ENCODE measurements at places on chromosomes 4 and X.

- peak; percentile 56 for DNase-seq
Observed at GRCh38 chr4:602559-602942, 22.8 kb upstream of the PDE6B start.

- no peak for DNase-seq
Observed at GRCh38 chrX:101764538-101764937, 104.9 kb upstream of the ARMCX2 start.

- DNase-seq, result no peak
Observed at GRCh38 chr4:139593091-139593564, 37.1 kb upstream of the SETD7 start.

- no peak for DNase-seq
Observed at GRCh38 chr4:184807256-184807655, 18.5 kb downstream of the ACSL1 start.

- no peak for DNase-seq
Observed at GRCh38 chrX:110146521-110146920, 143.6 kb downstream of the TMEM164 start.

- DNase-seq, result no peak
Observed at GRCh38 chr4:117908306-117909207, 125.7 kb upstream of the NDST3 start.

GRCh38 chr4:86006057-86006456 is 353.8 kb downstream of the MAPK10 start:
- DNase-seq, result no peak

DNA sequence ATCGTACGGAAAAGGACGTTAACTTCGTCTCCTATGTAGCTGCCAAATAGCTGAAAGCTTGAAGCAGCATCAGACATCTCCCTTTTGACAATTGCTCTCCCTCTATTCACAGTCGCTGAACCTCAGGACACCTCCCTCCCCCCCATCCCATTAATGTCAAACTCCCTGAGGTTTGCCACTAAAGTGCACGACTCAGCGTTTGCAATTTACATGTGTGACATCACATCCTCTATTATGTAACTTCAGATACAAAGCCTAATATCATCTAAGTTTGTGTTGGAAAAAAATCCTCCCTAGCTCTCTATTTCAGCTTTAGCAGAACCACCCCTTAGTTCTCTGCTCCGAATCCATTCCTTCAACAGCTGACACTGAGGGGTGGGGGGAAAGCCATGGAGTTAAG is 5.5 kb upstream of the NR3C2 start:
- DNase-seq, result no peak

- no peak for DNase-seq
Observed at GRCh38 chrX:66399273-66399672, 235.2 kb downstream of the HEPH start.

- DNase-seq, result no peak
Observed at GRCh38 chr4:62407534-62407933, 1207.4 kb downstream of the ADGRL3 start.

- peak; percentile 28 for DNase-seq
Observed at GRCh38 chr4:93169966-93170365, 658.6 kb upstream of the ATOH1 start.

DNA sequence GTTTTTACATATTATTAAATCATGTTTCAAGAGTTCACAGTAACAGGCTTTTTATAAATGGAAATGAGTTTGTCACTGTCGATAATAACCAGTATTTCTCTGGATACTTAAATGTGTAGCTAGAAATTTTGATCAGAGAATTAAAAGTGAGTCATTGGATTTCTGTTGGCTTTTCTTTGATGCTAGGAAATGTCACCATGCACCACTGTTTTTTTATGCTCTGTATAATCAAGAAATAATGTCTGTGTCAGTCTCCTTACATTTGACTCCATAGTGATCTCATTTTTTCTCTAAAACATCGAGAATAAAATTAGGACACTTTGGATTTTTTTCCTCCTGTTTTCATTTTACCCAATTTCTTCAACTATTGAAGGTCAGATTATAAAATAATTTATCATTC is 234.2 kb downstream of the RAPGEF2 start:
- no peak for DNase-seq

DNA sequence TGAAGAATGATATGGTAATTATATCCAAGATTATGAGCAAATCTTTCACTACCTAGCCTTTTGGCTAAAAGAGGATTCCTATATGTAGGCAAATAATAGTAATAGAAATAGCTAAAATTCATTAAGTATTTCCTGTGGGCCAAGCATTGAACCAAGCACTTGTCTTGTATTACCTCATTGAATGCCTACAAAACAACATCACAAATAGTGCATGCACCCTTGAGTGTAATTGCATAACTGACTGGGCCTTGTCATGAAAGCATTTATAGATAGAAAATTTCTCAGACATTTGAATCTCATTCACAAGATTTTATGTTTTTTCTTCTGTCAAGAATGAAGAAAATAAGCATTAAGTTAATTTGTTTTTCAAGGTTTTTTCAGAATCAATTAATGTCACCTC is 3.9 kb upstream of the HPGDS start:
- no peak for DNase-seq

- DNase-seq, result peak; percentile 2
Observed at GRCh38 chr4:23828020-23828715, 61.7 kb downstream of the PPARGC1A start.

DNA sequence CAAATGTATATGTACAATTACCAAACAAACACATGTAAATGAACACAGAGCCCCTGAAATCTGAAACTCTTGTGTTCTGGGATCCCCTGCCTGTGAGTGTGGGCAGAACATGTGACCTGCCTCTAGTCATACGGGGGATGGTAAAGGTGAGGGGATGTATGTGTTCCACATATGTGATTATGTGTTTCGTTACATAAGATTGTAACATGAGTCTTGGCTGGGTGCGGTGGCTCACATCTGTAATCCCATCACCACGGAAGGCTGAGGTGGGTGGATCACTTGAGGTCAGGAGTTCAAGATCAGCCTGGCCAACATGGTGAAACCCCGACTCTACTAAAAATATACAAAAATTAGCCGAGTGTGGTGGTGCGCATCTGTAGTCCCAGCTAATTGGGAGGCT is 37.1 kb upstream of the SLC2A9 start:
- no peak for DNase-seq

- DNase-seq, result peak; percentile 69
Observed at GRCh38 chr4:62377700-62378099, 1177.6 kb downstream of the ADGRL3 start.

- DNase-seq, result no peak
Observed at GRCh38 chr4:8912089-8912455, 40.4 kb upstream of the HMX1 start.

DNA sequence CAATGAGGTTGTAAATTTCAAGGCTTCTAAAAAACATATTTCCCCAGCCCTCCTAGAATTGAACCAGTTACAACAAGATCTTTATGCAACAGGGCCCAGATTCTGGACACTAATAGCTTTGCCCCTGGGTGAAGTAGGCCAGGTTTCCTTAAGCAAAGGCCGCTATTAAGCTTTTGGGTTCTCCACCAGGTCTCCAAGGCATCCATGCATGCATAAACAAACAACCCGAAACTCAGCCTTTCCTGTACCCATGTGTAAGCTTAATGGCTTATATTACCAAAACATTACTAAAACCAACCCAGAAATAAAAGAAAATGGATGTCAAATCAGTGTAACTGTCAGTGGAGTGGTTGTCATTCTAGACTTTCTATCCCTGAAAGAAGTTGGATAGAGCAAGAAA is 137.1 kb downstream of the ARHGAP6 start:
- no peak for DNase-seq

DNA sequence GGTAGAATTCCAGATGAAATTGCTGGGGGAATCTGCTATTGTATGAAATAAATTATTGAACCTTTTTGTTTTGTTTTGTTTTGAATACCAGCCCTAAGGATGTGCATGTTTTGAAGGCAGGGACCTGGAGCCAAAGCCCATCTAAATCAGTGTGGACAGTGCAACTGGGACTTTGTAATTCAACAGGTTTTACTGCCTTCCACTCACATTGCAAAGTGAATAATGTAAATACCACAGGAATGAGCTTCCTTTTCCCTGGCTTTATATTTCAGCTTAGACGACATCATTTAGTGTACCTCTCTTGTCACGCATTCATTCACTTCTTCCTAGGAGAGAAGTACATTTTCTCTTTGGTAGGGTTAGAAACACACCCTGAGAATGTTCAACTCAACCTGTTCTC is 795.0 kb downstream of the CENPC start:
- DNase-seq, result no peak

DNA sequence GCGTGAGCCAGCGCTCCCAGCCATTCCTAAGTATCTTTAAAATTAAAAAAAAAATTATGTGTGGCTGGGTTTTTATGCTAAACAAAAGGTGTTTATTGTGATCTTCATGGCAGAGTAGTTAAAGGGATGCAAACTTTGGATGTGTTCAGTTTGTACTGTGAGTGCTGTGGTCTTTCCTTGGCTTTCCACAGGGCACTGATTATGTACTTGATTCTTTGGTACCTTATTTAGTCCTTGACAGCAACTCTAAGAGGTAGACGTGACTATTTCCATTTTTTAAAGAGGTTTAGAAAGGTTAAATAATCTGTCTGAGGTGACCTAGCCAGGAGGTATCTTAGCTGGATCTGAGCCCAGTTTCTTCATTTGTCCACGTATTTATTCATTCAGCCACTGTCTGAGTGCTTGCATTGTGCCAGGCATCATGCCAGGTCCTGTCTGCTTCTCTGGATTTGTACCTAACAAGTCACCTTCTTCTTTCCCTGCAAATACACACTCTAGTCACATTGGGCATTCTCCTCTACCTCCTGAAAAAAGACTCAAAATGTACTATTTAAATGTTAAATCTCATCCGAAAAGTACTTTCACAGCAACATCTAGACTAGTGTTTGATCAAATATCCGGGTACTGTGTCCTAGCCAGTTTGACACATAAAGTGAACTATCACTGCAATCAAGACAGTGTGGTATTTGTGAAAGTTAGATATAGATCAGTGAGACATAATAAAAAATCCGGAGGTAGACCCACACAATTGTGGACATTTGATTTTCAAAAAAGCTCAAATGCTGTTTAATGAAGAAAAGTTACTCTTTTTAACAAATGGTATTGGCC is 31.5 kb downstream of the WWC2 start:
- peak; percentile 89 for DNase-seq

- no peak for DNase-seq
Observed at GRCh38 chr4:150253965-150254630, 175.9 kb downstream of the DCLK2 start.

DNA sequence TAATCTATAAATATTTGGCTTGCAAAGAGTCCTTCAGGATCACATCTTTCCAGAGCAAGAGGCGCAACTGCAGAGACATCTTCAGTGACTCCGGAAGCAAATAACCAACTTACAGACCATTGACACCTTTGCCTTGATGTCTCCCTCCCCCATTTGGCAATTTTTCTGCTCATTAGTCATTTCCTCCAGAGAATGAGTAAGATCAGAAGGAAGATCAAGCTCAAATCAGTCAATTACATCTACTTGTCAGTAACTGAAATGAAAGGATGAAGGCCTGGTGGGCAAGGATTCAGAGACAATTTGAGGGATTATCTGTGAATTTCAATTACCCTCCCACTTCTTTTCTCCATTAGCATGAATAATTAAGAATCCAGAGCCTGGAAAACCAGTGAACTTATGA is 665.6 kb upstream of the CPEB2 start:
- no peak for DNase-seq

All from COR-L47 (cell line).